ENCODE measurements at places on chromosomes 6 and 20. TPM values are rescaled to one million over a fixed set of nuclear protein-coding genes. Genes with fewer than 3 reads are reported as not detected.

DNA sequence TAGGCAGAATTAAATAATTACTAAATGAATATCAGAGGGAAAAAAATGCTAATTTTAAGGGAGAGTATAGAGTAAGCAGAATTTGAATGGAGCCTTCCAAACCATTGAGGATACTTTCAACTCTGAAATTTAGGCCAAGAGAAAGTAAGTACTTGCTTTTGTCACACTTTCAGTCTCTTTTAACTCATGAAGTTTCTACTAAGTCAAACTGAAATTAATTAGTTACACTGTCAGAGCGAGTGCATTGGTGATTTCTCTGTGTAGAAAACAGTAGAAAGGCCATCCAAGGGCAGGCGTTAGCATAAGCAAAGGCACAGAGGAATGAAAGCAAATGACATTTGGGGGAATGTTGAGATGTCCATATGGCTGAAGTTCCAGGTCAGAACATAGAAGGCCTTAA is 92.9 kb downstream of the PLEKHG1 start:
- DNase-seq, result no peak

DNA sequence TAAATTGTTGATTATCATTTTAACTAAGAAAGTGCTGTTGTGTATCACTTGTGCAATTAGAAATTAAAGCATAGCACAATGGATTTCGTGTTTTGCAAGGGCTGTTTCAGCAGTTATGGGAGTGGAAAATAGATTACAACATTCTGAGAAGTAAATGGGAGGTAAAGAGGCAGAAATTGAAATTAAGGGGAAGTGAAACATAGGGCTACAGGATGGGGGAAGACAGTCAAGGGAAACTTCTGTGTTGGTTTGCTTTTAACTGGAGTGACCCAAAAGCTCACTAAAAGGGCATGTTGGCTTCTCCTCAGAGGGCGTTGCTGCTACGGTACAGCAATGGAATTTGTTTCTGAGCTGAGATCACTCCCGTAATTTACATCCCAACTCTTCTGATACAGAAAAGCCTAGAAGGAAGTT is 147.5 kb downstream of the BCAS1 start:
- DNase-seq, result no peak

GRCh38 chr6:54191461-54191860 is 80.2 kb downstream of the MLIP start:
- peak; percentile 57 for DNase-seq

DNA sequence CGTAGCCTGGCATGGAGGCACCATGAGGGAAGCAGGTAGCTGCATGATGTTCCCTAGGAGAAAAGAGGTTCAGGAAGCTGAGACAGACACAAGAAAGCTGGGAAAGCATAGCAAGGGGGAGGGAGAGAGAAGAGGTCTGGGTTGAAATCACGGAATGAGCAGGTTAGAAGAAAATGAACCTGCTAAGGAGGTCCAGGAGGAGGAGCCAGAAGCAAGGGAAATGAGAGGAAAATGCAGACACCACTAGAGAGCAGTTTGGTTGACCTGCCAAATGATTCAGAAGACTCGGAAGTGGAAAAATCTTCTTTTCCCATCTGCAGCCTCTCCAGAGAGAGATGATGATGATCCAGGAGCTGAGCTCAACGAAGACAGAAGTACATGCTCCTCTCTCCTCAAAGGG is 70.9 kb downstream of the VIP start:
- DNase-seq, result no peak

DNA sequence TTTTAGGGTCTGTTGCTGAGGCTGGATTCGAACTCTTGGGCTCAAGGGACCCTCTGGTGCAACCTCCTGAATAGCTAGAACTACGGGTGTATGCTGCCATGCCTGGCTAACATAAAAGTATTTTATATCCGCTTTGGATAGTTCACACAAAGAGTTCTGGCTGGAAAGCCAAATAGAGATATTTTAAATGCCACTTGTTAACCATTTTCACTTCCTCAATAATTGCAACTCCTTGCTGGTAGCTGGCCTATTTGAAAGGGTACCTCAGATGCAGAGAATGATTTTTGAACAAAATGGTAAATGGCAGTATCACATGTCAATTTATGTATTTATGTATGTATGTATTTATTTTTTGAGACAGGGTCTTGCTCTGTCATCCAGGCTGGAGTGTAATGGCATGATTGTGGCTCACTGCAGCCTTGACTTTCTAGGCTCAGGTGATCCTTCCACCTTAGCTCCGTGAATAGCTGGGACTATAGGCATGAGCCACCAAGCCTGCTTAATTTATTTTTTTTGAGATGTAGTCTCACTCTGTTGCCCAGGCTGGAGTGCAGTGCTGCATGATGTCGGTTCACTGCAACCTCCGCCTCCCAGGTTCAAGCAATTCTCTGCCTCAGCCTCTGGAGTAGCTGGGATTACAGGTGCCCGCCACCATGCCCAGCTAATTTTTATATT is 12.9 kb upstream of the JARID2 start:
- DNase-seq, result no peak

DNA sequence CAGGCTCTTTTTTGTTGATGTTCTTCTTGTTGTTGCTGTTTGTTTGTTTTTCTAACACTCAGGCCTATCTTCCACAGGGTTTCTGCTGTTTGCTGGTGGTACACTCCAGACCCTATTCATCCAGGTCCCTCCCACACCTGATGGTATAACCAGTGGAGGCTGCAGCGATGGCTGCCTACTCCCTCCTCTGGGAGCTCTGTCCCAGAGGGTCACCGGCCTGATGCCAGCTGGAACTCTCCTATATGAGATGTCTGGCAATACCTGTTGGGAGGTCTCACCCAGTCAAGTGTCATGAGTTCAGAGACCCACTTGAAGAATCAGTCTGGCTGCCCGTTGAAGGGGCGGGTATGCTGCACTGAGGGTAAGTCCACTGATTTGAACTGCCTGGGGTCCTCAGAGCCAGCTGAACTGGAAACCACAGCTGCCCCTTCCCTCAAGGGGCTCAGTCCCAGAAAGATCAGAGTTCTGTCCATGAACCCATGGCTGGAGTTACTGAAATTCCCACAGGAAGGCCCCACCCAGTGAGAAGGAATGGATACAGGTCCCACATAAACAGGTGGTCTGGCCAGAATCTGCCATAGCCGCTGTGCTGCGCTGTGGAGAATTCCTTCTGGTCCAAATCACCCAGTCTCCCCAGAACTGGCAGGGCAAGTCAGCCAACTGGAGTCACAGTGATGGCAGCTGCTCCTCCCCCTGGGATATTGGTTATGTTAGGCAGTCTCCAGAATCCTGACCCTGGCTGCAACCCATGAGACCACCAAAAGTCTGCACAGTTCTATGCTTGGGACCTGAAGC is 664.4 kb downstream of the FRK start:
- DNase-seq, result no peak

GRCh38 chr6:64520050-64520449 is 884.4 kb downstream of the PHF3 start:
- no peak for DNase-seq

GRCh38 chr6:170272341-170273065 is 18.4 kb downstream of the DLL1 start:
- DNase-seq, result no peak

- DNase-seq, result no peak
These were observed 21.6 kb downstream of the KCNK17 start for GRCh38 chr6:39292637-39293036.

GRCh38 chr20:32357375-32357868 is 709 bp upstream of the ASXL1 start:
- no peak for DNase-seq

- no peak for DNase-seq
These were observed 67.9 kb downstream of the LAMA2 start for GRCh38 chr6:128950864-128951263.

DNA sequence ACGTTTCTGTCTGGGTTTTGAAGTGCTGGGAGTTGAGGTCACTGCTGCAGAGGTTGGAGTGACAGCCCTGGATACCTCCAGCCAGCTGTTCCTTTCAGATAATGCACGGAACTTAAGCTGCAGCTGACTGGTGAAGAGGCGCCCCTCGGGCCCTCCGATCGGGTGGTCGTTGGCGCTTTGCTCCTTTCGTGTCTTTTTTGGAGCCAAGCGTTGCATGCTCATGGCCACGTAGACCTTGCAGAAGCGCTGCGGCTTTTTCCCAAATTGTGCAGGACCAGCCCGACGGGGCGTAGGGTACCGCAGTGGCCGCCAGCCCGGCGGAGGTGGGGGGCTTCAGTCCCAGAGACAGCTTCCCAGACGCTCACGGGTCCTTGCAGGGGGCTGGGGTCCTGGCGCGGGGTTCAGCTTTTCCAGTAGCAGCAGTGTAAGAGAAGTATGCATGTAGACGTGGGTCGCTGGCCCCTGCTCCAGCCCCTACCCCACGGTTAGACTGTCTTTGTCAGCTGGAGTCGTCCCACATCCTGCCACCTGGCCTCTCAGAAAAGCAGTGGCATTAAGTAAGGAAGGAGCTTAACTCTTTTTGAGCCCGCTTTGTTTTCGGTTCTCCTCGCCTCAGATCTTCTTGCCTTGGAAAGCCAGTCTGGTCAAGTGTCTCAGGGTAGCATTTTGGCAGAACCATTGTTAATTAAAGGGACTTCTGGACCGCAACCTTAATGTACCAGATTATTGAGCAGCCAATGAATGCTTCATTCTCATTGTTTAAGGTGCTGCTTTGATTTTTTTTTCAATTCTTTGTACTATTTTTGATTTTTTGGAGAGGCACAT is 838 bp downstream of the TNFAIP3 start:
- DNase-seq, result no peak

GRCh38 chr6:111792914-111793700 is 80.1 kb downstream of the FYN start:
- no peak for DNase-seq

DNA sequence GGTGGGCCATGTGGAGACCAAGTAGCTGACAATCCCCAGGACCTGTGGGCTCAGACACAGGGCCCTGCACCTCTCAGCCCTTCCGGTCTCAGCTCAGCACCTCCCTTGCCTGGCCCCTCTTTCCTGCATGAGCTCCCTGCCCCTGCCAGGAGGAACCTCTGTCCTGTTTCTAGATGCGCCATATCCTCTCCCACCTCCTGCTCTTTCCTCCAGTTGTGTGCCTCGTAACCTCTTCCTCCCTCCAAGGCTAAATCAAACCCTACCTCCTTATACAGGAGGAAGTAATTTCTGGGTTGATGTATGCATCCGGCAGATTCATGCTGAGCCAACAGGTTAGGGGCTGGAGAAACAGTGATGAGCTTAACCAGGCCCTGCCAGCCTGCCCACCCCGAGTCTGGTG is 30.9 kb downstream of the ITPR3 start:
- no peak for DNase-seq

DNA sequence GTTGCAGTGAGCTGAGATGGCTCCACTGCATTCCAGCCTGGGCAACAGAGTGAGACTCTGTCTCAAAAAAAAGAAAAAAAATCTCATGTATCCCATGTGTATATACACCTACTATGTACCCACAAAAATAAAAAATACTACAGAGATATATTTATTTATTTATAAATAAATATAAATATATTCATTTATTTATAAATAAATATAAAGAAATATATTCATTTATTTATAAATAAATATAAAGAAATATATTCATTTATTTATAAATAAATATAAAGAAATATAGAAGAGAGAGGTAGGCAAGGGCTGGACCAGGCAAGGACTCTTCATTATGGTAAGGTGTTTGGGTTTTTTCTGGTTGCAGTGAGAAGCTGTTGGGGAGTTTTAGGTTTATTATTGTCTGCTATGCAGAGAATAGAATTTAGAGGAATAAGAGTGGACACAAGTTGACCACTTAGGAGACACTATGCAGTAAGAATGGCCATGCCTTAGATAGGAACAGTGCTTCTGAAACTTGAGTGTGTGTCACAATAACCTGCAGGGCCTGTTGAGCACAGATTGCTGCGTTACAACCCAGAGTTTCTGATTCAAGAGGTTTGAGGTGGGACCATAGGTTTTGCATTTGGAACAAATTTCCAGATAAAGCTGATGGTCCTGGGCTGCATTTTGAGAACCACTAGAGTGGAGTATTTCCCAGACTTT is 254.2 kb downstream of the EYA4 start:
- DNase-seq, result no peak

- DNase-seq, result no peak
These were observed 48.9 kb upstream of the MRPS10 start for GRCh38 chr6:42266538-42266937.

- DNase-seq, result no peak
These were observed 187.7 kb downstream of the AIG1 start for GRCh38 chr6:143248359-143248758.

DNA sequence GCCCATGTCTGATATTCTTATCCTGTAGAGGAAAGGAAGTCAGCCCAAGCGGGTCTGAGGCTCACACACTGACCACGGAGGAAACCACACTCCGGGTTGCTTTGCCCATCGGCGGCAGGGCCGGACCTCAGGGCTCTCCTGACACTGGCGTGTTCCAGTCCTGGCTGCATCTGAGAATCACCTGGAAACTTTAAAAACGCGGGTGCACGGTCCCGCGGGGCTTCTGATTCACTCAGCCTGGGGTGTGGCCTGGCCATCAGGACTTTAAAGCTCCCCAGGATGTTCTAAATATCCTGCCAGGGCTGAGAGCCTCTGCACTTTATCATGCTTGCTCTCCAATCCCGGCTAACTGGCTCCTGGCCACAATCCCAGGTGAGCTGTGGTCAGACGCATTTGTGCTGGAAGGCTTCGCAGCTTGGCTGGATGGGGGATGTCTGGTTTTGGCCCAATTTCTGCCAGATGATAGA is 47.7 kb upstream of the DACT2 start:
- no peak for DNase-seq

DNA sequence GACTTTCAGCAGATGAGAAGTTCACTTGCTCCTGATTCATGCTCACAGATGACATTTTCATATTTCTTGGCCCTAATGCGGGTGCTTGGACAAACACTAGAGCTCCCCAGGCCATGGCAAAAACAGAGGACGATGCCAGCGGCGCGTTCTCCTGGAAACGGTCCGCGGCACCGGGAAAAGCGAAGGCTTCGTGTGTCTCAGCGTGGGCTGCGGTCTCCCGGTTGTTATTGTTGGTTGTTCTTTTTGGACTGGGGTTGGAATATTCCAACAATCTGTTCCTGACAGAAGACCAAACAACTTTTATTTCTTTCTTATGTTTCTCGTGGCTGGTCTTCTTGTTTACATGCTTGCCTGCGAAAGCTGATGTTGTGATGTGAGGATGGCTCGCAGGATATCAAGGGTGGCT is 46.8 kb upstream of the NEDD9 start:
- DNase-seq, result no peak

DNA sequence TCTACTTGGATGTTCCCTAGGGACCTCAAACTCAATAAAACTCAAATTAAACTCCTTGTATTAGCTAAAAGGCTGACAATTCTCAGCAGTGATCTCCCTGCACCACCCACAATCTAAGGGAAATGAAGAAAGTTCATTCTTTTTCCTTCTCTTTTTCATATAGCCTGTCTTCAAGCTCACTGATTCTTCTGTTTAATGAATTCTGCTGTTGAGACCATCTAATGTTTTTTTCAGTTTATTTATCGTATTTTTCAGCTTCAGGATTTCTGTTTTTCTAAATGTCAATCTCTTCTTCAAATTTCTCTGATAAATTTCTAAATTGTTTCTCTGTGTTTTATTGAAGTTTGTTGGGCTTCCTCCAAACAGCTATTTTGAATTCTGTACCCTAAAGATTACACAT is 19.8 kb downstream of the CRISP2 start:
- DNase-seq, result no peak

- DNase-seq, result no peak
These were observed 80.5 kb downstream of the YTHDF1 start for GRCh38 chr20:63135411-63135810.

- no peak for DNase-seq
These were observed 54.0 kb downstream of the TRAF3IP2 start for GRCh38 chr6:111551521-111552231.

Gene WFDC2
- 0.25 TPM for polyA plus RNA-seq

Gene NRSN1
- polyA plus RNA-seq, result not detected

Gene ZNF341
- polyA plus RNA-seq, result 2.8 TPM

Gene CAPN11
- 0.56 TPM for polyA plus RNA-seq

Gene LY6G6C
- 0.62 TPM for polyA plus RNA-seq

Gene MAS1L
- not detected for polyA plus RNA-seq

Gene PLAGL2
- 9.8 TPM for polyA plus RNA-seq

Gene DPPA5
- polyA plus RNA-seq, result not detected

Gene E2F1
- 9.6 TPM for polyA plus RNA-seq

Measured in forelimb muscle (tissue), 1 donor.